ENCODE measurements at places on chromosomes 11 and 22. TPM values are rescaled to one million over a fixed set of nuclear protein-coding genes. Genes with fewer than 3 reads are reported as not detected.

Gene OR10D3
- not detected for total RNA-seq

Gene CDHR5
- not detected for total RNA-seq

Gene CLTCL1
- 3.9 TPM for total RNA-seq

Gene PIK3IP1
- total RNA-seq, result 9.0 TPM

Gene OR4C3
- not detected for total RNA-seq

Gene APLNR
- total RNA-seq, result 0.48 TPM

Gene LMO2
- 50.6 TPM for total RNA-seq

Gene RASL10A
- 1.3 TPM for total RNA-seq

Gene CST6
- not detected for total RNA-seq

Gene EHF
- total RNA-seq, result not detected

Gene APOL6
- 4.6 TPM for total RNA-seq

Gene KCNK7
- 0.29 TPM for total RNA-seq

Gene TRIM29
- not detected for total RNA-seq

Gene SMIM38
- total RNA-seq, result 0.33 TPM

Gene CDC42BPG
- total RNA-seq, result 0.33 TPM

Gene UEVLD
- total RNA-seq, result 23.8 TPM

Gene TSPAN18
- 60.3 TPM for total RNA-seq

Gene CDON
- total RNA-seq, result 3.3 TPM

Gene SPDYC
- total RNA-seq, result not detected

Gene OR8D4
- total RNA-seq, result not detected

Gene FIBP
- 136 TPM for total RNA-seq

Gene CTR9
- total RNA-seq, result 27.8 TPM

Gene ABTB2
- total RNA-seq, result 0.76 TPM

Gene MS4A15
- total RNA-seq, result not detected

Gene PSMC3
- 189 TPM for total RNA-seq

Gene SCGB1A1
- not detected for total RNA-seq

Gene CASTOR1
- total RNA-seq, result 10.8 TPM

Gene ANO1
- 0.19 TPM for total RNA-seq

Gene OR4A47
- total RNA-seq, result not detected

Gene DERL3
- not detected for total RNA-seq

Gene BCO2
- 1.1 TPM for total RNA-seq

Gene RFPL2
- not detected for total RNA-seq

Gene SHANK3
- 43.8 TPM for total RNA-seq

Gene TRIM6
- 2.1 TPM for total RNA-seq

Gene YPEL4
- total RNA-seq, result 0.29 TPM

Gene FAM181B
- total RNA-seq, result under 0.01 TPM

Gene SNRPD3
- 158 TPM for total RNA-seq

Gene RTCB
- total RNA-seq, result 133 TPM

Gene VPREB1
- not detected for total RNA-seq

Gene CD248
- 0.19 TPM for total RNA-seq

Gene GPR83
- not detected for total RNA-seq

Gene CSRP3
- total RNA-seq, result not detected

Gene FGF19
- total RNA-seq, result not detected

Gene EIF4G2
- 1,040 TPM for total RNA-seq

Gene SLC25A17
- 19.7 TPM for total RNA-seq

All from vein endothelial cell (primary cell).